ENCODE measurements at places on chromosomes 4 and X.

DNA sequence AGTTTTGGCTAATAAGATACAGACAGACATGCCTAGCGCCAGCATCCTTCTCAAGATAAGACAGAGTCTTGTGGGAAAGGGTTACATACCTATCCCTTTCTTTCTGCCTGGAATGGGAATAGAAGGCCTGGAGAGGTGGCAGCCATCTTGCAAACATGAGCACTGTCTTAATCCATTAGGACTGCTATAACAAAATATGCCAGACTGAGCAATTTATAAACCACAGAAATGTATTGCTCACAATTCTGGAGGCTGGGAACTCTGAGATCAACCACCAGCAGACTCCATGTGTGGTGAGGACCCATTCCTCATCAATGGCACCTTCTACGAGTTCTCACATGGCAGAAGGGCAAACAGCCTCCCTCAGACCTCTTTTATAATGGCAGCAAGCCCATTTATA, 26.5 kb upstream of the NEIL3 start:
- DNase-seq: peak; percentile 54

GRCh38 chrX:134000260-134001245, 15.2 kb upstream of the GPC3 start:
- DNase-seq: no peak

GRCh38 chr4:145812919-145813318, 125.7 kb downstream of the ZNF827 start:
- peak; percentile 61 for DNase-seq

DNA sequence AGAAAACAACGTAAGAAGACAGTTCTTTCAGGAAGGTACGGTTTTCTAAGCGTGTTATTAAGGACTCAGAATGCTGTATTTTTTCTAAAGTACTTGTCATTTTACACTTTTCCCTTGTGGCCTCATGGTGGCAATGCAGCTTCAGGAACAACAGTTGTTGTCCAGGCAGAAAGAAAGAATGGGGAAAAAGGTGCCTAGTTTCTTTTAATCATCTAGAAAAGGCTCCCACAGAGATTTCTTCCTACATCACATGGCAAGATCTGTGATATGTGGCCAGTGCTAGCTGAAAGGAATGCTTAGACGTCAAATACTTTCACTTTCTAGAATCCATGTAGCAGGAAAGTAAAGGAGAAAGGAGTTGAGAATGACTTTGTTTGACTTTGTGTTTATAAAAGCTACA, 49.0 kb upstream of the TRAM1L1 start:
- DNase-seq: peak; percentile 97

DNA sequence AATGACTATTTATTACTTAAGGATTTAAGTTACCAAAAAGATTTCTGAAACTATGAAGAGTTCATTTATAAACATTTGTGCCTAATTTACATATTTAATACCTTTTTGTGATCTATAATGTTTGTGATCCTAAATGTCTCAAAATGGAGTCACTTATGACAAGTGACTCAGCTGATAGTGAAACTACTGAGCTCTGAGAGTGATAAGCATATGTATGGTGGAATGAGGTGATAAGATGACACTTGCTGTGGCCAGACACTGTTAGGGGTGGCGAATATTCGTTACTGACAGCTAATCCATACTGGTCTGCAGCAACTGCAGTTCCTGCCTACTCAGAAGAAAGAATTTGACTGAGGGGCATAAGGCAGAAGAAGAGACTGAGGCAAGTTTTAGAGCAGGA, 5.5 kb upstream of the NXF3 start:
- DNase-seq: no peak

DNA sequence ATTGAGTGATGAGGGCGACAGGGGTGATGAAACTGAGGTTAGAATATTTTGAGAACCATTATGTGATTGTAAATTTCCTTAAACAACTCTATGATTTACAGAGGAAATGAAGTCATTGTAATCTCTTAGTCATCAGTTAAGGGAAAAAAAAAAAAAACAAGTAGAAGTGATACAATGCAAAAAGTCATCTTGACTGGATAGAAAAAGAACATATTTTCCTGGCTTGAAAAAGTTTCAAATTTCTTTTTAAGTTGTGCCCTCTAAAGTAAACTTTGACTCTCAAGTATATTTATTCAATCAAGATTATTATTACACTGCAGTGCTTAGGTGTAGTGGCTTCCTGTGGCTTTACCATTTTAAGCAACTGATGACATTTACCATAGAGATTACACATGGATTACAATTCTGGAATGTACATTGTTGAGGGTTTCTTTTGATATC, 40.6 kb downstream of the GABRB1 start:
- peak; percentile 67 for DNase-seq

DNA sequence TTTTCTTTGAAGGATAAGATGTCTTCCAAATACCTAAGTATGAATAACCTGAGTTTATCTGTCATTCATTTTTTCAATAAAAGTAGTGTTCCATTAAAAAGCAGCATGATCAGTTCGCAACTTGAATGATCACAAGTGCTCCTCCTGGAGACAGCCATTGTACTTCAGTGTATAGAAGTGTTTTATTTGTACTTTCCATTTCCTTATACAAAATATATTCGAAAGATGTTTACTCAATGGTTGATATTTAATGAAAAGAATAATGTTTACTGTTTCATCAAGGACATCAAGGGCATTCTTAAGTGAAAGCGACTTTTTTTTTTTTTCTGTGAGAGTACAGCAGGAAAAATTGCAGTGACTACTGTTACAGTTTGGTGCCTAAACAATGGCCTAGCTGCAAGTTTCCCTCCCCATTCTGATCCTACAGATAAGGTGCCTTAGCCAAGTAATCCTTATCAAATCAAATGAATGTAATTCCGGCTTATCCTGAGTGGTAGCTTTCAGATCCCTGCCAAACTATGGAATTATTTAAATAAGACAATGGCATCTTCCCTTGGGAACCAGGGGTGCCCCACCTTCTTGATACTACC, 69.0 kb upstream of the IL15 start:
- no peak for DNase-seq

DNA sequence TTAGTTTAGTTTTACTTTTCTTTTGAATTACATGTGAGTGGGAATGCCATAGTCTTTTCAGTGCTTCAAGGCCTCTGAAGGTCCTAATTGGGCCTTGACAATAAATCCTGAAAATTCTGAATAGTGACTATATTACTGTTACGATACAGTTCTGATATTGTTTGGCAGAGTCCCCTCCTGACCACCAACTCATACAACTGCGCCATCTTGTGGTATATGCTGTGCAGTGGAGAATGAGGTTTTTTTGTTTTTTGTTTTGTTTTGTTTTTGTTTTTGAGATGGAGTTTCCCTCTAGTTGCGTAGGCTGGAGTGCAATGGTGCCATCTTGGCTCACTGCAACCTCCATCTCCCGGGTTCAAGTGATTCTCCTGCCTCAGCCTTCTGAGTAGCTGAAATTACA, 56.6 kb upstream of the CHRDL1 start:
- peak; percentile 11 for DNase-seq

DNA sequence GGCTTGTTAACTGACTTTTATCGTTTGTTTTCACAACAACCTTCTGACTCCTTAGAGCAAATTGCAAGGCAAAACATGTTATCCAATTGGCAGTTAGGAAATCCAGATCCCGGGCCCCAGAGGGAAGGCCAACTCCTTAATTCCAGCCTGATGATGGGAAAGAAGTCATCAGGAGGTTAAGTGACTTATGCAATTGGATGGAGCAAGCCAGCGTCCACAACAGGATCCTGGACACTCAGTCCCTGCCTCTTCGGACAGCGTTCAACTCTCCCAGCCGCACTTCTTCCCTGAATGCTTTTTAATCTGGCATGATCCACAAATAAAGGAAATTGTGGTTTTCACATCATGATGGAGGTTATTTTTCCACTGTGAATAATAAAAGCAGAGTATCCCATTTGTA, 310.1 kb downstream of the RAB28 start:
- no peak for DNase-seq

- DNase-seq: peak; percentile 16
Measured at GRCh38 chr4:22238742-22239141, 277.1 kb downstream of the ADGRA3 start.

DNA sequence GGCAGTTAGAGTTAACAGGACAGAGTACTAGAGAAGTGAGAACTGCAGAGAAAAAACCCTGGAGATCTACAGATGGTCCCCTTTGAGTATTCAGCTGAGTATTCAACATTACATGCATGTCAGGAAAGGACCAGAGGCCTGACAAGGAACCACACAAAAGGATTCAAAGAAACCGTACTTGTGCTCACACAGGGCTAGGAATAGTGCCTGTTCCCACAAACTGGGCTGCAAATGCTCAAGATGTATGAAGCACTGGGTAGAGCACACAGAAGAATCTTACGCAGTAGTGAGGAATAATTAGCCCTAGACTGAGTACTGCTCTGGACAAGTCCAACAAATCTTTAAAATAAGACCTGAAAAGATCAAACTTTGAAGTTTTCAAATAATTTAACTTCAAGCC, 17.6 kb downstream of the PTPN13 start:
- no peak for DNase-seq

- DNase-seq: no peak
Measured at GRCh38 chr4:149952716-149953115, 125.5 kb upstream of the DCLK2 start.

GRCh38 chrX:45508454-45508853, 307.8 kb upstream of the DIPK2B start:
- DNase-seq: peak; percentile 46

DNA sequence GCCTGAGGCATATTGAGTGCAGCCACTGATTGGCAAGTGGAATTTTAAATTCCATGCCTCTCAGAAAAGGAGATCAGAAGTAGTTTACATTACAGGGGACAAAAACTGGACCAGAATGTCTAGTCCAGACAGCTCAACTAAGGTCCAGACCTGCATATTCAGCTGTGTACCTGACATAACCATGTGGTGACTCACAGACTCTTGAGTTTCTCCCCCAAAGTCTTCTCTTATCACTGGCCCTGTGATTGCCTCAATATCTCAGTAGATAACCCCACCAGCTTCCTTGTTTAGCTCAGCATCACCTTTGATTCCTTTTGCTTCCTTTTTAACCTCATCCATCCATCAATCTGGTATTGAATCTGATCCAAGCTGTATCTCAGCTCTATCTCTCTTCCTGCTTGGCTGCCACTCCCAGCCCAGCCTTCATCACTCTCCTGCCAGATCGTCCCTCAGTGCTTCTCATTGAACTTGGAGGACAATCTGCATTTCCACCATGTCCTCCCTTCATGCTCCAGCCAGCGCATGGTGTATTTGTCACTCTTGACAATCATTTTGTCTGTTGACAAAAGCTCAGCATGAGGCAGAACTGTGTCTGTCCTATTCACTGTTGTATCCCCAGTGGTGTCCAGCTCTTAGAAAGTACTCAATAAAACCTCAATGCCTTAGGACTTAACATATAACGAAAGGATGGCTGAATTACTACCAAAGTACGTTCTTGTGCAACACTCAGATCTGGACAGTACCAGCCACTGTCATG, 27.8 kb upstream of the SLC2A9 start:
- DNase-seq: peak; percentile 18

DNA sequence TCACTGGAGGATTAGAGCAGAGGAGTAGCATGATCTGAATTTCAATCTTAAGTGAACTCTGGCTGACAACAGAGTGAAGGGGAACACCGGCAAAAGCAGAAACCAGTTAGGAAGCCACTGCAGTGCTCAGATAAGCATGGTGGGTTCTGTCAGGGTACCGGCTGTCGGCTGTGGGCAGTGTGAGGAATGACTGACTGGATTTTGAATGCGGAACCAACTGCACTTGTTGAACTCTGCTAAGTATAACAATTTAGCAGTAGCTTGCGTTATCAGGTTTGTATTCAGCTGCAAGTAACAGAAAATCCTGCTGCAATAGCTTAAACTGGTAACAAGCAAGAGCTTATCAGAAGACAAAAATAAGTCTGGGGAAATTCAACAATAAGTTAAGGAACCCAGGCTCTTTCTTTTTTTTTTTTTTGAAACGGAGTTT, 5.2 kb downstream of the HTT start:
- no peak for DNase-seq

GRCh38 chrX:32155044-32155638, 1056.2 kb downstream of the DMD start:
- no peak for DNase-seq

- no peak for DNase-seq
Measured at GRCh38 chr4:153483432-153484418, 17.6 kb downstream of the TMEM131L start.

- peak; percentile 46 for DNase-seq
Measured at GRCh38 chr4:14167876-14168510, 540.5 kb upstream of the BOD1L1 start.

GRCh38 chrX:20046864-20047263, 56.0 kb upstream of the BCLAF3 start:
- no peak for DNase-seq

DNA sequence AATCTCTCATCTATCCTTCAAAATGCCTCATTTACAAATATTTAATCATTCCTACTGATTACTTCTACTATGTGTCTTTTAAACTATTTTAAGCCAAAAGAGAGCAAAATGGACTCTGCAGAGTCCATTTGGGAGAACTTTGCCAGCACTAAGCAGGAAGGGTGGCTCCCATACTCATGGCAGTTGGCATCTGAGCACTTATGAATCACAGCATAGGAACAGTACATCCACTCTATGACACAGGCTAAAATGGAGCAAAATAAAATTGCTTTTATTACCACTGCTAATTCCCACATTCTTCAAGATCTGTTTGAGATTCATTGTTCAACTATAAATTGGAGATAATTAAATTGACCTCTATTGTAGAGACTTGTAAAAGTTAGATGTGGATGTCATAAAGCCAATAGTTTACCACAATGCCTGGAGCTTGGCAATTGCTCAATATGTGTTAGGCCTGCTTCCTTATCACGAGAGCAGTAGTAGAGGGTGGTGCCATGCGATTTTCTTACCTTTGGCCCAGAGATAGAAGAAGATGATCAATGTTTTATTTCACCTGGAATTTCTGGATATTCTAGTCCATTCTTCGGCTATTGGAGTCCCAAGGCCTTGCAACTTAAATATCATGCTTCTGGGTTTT, 19.1 kb downstream of the HPGD start:
- DNase-seq: no peak

- DNase-seq: no peak
Measured at GRCh38 chr4:92050875-92051274, 252.9 kb upstream of the GRID2 start.

DNA sequence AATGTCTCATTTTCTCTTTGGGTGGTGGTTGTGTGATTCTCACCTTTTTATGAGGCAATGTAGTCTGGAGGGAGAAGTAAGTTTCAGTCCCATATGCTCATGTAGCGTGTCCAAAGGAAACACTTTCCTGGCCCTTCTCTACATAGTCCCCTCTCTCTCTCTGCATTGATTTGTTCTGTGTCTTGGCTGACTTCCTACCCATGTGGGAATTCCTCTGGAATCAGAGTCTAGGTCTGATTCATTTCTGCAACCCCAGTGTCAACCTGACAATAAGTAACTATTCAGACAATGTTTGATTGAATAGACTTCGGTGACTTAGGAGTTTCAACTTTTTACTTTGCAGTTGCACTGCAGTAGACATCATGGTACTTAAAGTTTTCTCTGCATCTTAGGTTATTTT, 2.7 kb upstream of the ALAS2 start:
- DNase-seq: peak; percentile 85

DNA sequence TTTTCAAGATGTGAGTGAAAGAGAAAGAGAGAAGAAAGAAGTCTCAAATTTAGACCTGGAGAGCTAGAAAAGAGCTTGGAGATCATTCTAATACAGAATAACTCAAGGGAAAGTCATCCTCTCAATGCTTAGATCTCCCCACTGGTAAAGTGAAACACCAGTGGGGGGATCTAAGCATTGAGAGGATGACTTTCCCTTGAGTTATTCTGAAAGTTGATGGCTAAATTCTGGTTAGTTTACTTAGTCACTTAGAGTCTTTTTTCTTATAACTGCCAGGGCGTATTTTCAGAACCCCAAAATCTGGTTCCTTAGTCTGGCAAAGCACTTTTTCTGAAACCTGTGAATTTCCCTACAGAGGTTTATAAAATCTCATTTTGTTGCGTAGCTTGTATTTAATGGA, 198.6 kb downstream of the ARHGAP24 start:
- no peak for DNase-seq
